ENCODE measurements at places on chromosomes 2 and 18.

DNA sequence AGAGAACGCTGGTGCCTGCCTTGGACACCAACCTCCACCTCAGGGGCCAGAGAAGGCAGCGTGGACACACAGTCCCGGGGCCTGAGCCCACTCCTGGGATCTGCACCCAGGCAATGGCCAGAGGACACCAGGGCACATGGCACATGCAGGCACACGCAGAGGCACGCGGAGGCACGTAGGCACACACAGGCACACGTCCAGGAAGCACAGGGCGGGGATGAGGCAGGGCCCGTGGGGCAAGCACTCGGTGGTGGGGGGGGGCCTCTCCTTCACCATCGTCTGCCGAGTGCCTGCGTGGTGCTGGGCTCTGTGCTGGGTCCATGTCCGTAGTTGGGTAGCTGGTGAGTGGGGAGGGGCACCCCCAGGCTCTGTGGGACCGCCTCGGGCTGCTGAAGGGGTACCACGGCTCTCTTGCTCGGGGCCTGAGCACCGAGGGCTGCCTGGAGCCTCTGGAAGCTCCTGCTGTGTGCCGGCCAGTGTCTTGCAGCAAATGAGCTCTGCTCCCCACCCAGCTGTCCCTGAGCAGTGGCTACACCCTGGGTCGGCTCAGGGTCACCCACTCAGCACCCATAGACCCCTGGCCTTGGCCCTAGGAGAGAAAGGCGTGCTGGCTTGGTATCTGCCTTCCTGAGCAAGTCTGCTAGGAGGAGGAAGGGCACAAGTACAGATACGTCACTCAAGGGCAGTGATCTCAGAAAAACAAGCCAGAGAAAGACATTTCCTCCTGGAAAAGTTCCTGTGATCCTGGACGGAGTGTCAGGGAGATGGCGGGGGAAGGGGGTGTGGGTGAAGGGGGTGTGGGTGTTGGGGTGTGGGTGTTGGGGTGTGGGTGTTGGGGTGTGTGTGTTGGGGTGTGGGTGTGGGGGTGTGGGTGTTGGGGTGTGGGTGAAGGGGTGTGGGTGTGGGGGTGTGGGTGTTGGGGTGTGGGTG lies 26.4 kb downstream of the RTP5 start:
- DNase-seq: no peak

DNA sequence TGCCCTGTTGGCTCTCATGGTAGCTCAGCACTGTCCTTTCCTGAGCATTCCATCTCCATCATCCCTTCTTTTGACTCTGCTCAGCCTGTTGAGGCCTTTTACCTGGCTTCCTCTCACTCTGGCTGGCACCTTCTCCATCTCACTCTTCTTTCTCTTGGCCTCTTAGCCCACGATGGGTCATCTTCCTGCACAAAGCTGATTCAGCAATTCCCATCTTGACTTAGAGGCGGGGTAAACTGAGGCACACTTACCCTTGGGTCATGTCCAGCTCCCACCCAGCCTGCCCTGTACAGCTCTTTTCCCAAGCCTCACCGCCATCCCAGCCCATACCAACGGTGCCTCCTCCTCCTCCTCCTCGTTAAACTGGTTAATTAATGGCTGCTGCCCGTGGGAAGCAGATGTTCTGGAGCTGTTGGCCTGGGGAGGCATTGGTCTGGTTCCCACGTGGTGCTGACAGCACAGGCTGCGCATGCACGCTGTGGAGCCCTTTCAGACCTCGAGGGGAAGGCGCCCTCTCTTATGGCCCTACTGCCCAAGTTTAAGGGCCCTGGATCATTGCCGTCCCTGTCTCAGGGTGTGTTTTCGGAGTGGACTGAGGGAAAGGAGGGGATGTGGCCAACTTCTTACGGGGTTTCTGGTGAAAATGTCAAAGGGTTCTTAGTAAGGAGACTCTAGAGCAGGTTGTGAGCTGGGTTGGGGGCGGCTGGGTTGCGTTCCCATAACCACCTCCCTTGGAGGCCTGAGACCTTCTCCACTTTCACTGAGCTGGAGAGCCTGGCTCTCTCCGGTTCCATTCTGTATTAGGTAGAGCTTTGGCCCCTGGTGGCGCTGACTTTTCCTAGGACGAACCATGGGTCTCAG lies 10.9 kb downstream of the WNT10A start:
- no peak for DNase-seq

- no peak for DNase-seq
Observed at GRCh38 chr18:67504739-67505138, 11.8 kb downstream of the DSEL start.

DNA sequence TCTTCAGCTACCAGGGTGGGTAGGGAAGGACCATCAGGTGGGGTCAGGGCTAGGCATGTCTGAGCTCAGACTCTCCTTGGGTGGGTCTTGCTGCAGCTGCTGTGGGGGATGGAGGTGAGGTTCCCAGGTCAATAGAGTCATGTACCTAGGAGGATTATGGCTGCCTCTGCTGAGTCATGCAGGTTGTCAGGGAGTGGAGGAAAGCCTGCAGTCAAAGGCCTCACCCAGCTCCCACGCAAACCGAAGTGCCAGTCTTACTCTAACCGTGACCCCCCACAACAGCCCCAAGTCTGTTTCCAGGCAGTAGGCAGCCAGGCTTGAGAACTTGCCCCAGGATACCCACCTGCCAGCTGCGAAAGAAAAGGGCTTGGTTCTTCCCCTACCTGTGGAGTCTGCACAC lies 113.6 kb upstream of the GALNT5 start:
- no peak for DNase-seq

- DNase-seq: no peak
Observed at GRCh38 chr18:79819968-79820351, 22.2 kb downstream of the KCNG2 start.

- DNase-seq: no peak
Observed at GRCh38 chr2:172877826-172878225, 142.2 kb downstream of the RAPGEF4 start.

DNA sequence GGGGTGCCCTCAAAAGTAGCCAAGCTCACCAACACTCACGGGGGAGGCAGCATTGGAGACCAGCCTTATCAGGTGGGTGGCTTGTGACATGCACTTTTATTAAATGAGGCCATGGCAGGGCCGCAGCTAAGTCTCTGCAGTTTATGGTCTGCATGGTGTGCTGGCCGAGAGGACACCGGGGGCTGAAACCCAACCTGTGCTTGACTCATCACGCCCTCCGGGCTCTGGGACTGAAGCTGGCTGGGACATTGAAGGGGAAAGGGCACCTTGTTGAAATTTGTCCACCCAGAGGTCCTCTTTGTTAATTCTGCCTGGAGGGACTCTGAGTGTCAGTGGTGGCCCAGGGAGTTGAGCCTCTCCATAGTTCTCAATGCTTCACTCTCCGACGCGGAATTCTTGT lies 17.7 kb upstream of the NTSR2 start:
- DNase-seq: no peak

DNA sequence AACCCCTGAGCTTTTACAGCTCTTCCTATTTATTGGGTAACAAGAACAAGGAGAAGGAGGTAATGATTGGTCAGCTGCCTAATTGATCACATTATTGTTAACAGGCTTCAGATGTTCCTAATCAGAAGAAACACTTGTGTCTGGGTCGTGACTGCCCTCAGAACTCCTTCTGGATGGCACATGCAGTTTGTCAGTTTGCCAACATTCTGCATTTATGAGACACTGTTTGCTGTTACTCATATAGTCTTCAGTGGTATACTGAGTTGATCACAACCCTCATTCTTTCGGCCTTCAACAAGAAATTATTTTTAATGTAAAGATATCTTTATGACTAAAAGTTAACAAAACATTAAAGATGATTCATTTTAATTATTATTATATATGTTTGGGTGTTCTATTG lies 95.7 kb upstream of the DOCK10 start:
- no peak for DNase-seq

DNA sequence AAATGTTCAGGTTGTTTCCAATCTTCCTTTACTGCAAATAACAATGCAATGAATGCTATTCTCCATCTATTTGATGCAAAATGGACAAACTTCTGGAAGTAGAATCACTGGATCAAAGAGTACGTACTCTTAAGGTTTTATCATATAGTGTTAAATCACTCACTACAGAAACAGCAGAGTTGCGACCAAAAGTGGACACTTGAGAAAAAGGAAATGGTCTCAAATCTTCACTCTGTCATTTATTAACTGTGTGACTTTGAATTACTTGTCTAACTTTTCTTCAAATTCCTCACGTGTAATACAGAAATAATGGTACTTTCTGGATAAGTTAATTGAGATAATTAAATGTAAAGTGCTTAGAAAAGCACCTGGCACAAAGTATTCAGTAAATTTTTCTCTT lies 78.1 kb downstream of the CERKL start:
- no peak for DNase-seq

DNA sequence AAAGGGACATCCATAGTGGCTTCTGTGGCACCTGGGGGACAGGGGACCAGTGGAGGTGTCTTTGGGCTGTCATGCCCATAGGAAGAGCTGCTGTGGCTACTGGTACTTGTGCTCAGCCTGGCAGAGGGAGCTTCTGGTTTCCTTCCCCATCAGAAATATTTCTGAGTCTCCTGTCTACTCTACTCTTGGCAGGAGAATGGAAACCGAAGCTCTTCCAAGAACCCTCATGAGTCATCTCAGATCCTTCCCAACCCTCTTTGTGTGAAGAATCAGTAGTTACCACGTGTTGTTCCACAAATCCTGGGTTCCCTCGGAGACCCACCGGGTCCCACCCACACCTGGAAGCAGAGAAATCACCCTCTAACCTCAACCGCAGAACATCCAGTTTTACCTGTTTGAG lies 234.9 kb downstream of the FHOD3 start:
- no peak for DNase-seq

- DNase-seq: no peak
Observed at GRCh38 chr2:105437708-105438103, 38.9 kb upstream of the FHL2 start.

DNA sequence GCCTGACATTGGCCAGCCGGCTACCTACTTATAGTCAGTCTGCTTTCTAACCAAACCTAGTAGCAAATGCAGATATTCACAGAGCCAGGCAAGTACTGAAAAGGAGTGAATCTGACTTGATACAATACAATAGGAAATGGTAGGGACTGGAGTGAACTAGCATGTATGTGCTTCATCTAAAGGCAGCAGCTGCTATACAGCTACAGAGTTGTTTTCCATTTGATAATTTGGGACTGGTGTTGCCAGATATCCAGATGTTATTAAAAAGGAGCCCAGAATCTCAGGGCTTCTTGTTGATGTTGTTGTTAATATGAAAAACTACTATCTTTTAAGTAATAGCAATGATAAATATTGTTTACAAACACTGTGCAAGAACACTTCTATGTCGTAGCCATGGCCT lies 159.4 kb downstream of the BABAM2 start:
- DNase-seq: no peak

DNA sequence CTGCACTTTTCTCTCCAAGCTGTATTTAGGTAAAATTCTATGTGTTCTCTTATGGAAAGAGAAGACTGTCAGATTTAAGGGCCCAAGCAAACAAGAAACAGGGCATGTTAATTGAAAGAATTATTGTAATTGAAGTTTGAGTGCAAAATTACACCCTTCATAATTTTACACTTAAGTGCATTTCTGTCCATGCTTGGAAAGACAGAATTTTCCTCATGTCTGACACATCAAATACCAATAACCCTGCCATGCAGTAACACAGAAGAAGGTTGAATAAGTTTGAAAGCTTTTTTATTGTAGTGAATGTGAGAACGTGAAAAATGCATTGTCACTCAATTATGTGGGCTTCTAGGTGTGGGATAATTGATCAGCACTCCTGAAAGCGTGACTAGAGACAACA lies 52.9 kb upstream of the PARD3B start:
- DNase-seq: no peak

DNA sequence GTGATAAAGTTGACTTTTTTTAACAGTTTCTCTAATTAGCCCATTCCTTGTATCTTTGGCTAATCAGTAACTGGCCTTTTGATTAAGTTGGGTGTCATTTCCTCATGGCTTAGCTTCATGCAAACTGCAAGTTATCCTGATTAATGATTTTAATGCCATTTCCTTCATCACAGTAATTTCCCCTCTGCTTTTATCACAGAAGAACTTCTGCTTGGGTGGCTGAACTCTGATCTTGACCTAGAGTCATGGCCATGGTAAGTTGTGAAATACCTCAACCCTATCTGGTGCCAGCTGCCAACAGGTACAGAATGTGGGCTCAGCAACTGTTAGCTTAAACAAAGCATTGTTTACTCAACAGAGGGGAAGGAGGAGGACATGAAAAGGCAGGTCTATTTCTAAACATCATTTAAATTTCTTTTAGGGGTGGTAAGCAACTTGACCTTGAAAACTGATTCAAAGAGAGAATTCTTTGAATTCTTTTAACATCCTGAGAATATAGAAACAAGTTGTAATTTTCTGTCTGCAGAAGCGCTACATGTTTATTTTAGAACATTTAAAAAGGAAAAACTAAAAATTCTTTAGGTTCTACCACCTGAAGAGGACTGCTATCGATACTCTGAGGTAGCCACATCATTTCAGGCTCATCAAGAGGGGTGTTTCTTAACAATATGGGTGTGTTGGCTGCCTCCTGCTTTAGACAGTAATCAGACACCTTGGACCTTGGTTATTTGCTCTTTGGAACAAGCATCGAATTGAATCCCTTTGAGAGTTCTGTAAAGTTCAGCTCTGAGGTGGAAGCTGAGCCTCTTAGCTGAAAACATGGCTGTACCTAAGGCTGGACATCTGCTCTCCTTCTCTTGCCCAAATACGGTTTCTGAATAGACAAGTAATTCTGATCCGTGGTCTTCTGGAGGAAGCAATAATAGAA lies 39.7 kb downstream of the ANXA4 start:
- DNase-seq: no peak

- no peak for DNase-seq
Observed at GRCh38 chr2:212299943-212300342, 238.7 kb downstream of the ERBB4 start.

- DNase-seq: no peak
Observed at GRCh38 chr2:82848285-82848684, 1610.8 kb downstream of the SUCLG1 start.

GRCh38 chr18:79775441-79776221 lies 22.1 kb upstream of the KCNG2 start:
- DNase-seq: no peak

DNA sequence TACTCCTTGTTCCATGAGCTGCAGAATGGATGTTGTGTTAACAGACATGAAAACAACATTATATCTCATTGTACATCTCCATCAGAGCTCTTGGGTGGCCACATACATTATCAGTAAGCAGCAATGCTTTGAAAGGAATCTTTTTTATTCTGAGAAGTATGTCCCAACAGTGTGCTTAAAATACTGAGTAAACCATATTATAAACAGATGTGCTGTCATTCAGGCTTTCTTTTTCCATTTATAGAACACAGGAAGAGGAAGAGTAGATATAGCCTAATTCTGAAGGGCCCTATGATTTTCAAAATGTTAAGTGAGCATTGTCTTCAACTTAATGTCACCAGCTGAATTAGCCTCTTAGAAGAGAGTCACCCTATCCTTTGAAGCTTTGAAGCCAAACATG lies 44.3 kb upstream of the CABYR start:
- no peak for DNase-seq
